ENCODE measurements at places on chromosomes 16 and 17. TPM values are rescaled to one million over a fixed set of nuclear protein-coding genes. Genes with fewer than 3 reads are reported as not detected.

- DNase-seq, result no peak
Observed at GRCh38 chr16:8920645-8921346, 38.6 kb downstream of the LITAFD start.

DNA sequence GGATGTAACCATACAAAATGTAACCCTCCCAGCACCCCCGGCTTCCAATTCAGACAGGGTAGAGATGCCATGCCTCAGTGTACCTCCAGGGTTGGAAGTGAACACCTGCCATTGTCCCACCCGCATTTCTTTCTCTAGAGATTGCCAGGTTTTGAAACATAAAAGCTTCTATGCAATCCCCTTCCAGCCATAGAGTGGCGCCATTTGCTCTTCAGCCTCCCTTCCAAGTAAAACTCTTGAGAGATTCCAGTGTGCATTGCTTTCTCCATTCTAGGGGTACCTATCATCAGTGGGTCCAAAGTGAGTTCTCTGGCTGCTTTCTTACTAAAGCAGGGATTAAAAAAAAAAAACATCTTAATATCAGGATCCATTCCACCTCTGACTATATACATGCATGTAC, 133.1 kb upstream of the RPL38 start:
- DNase-seq, result no peak

- no peak for DNase-seq
Observed at GRCh38 chr16:29680180-29680598, 1.2 kb downstream of the QPRT start.

DNA sequence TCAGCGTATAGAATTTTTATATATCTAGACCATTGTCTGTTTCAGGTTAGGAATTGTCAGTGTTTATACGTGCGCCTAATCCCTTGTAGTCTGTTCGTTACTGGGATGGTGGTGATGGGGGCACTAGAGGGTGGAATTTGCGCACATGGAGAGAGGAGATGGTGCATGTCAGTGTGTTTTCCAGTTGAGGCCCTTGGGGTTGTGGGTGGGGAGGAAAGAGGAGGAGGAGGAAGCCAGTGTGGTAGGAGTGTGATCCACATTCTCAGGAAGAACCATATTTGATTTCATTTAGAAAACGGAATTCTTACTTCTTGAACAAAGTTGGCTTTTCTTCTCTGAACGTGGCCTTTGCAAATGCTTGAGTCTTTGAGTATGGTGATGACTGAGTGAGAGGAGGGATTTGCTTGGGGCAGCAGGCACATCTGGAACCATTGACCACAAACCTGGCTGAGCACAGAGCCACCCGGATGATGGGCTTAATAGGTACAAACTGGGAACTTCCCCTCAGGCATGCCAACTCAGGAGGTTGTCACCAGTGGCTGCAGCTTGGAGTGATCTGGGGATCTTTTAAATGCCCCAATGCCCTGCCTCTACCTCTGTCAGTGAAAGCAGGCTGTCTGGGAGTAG, 98.9 kb downstream of the PRKCB start:
- no peak for DNase-seq

The CCL23 gene
- 8.0 TPM for total RNA-seq

- DNase-seq, result no peak
Observed at GRCh38 chr16:4404247-4404966, 12.0 kb downstream of the CORO7 start.

Measured in pulmonary artery endothelial cell (primary cell).